Memory B cell (primary cell): ENCODE measurements at places on chromosomes 16 and 17.

DNA sequence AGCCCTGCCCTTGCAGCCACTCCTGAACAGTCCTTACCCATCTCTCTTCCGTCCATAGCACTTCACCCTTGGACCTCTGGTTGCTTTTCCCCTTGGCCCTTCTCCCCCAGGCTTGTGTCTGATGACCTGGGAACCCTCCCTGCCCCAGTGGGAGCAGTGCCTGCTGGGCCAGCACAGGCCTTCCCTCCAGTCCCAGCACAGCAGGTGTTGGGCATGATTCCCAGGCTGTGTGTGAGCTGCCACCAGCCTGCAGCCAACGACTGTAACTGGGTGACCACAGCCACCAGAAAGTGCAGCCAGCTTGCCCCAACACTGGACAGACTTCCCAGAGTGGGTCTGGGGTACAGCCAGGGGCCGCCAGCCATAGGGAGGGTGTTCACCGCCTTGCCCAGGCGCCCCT is 30.0 kb downstream of the CRAMP1 start:
- DNase-seq = no peak

DNA sequence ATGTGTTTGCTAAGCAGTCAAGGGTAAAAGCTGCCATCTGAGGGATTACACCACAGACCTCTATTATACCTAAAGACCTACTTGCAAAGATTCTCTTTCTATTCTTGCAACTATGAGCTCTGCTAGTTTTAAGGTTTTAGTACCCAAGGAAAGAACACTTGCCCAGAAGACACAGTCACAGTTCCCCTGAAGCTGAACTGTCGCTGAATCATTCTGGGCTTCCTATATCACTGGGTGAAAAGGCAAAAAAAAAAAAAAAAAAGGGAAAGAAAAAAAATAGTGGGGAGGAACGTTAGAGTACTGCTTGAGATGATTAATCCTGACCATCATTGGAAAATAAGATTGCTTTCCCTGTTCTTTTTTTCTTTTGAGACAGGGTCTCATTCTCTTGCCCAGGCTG is 37.9 kb downstream of the LYRM1 start:
- DNase-seq = no peak

DNA sequence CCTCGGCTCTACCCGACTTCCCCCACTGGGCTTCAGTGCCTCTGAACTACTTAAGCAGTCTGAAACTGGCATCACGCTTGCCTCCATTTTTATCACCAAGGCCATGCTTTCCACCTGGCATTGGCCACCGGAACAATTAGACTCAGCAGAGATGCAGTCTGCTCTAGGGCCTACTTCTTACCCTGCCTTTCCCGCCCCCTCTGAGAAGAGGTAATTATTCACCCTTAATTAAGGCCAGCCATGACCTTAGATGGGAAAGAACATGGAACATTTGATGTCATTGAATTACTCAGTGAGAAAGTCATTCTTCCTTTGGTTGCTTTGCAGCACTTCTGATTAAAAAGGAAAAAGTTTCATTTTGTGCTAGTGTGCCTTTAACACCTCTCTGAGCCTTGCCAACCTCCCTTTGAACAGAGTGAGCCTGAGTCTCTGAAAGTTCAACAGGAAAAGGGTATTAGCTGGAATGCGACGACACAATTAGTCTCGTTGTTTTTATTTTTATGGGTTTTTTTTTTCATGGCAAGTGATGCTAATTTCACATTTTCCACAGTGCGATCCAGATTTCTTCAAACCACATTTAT is 60.9 kb upstream of the TNRC6A start:
- no peak for DNase-seq

DNA sequence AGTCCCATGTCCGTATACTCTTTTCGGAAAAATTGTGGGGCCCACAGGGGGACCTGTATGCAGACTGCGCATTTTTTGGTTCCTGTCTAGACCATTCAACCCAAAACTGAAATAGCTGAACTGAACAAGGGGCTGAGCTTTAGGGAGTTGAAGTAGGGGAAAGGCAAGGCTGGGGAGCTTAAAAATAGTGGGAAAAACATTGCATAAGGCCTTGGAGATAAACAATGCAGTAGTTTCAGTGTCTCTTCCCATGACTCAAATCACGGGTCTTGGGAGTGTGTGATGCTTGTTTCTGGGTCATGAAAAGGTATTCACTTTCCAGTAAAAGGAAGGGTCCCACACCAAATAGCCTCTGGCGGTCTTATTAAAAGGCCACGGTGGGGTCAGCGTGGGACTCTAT is 402.8 kb upstream of the SALL1 start:
- no peak for DNase-seq

DNA sequence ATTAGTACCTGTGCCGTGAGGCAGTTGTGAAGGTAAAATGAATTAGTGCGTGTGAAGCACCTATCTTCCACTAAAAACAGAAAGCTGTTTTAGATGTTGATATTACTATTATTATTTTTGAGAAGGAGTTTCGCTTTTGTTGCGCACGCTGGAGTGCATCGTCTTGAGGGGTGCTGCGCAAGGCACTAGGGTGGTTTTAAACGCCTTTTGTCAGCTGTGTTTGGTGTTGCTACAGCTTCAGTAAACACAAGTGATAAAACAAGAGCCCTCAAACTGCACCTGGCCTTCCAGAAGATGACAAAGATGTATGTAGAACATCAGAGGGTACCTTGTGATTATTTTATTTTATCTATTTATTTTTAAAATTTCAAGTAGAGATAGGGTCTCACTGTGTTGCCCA is 38.2 kb downstream of the PLCG2 start:
- DNase-seq = peak; percentile 76

DNA sequence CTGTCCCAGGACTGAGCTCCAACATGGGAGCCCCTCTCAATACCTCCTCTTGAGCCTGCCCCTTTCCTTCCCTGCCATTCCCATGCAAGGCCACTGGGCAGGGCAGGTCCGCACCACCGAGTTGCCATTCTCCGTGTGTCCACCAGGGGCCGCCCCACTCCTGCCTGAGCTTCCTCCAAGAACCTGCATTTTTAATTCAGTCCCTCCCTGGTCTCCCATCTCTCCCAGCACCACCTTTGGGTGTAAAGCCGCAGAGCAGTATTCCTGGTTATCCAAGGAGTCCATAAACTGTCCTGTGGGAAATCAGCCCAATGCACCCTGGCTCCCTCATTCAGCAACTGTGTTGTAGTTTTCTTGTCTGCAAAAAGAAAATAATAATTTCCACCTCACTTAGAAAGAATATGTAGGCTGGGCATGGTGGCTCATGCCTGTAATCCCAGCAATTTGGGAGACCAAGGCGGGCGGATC is 15.9 kb upstream of the ANKRD40CL start:
- peak; percentile 76 for DNase-seq

DNA sequence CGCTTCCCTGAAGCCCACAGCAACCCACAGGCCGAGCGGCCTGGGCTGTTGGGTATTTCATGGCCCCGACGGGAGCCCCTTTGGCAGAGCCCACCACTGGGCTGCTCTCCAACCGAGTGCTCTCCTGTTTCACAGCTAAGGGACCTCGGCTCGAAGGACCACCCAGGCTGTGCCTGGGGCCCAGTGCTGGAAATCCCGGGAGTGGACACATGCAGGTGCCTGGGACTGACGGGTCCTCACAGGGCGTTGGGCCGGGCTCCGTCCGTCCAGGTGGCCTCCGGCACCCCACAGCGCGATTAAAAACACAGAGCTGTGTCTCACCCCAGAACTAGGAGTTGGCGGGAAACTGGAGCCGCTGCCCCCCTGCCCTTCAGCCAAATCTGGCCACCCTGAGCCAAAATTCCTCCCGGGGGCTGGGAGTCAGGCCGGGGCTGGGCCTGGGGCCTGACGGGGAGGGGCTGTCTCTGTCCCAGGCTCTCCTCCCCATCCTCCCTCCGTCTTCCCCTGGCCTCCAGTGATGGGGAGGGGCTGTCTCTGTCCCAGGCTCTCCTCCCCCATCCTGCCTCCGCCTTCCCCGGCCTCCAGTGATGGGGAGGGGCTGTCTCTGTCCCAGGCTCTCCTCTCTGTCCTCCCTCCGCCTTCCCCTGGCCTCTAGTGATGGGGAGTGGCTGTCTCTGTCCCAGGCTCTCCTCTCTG is 14.1 kb downstream of the UTS2R start:
- DNase-seq = no peak

DNA sequence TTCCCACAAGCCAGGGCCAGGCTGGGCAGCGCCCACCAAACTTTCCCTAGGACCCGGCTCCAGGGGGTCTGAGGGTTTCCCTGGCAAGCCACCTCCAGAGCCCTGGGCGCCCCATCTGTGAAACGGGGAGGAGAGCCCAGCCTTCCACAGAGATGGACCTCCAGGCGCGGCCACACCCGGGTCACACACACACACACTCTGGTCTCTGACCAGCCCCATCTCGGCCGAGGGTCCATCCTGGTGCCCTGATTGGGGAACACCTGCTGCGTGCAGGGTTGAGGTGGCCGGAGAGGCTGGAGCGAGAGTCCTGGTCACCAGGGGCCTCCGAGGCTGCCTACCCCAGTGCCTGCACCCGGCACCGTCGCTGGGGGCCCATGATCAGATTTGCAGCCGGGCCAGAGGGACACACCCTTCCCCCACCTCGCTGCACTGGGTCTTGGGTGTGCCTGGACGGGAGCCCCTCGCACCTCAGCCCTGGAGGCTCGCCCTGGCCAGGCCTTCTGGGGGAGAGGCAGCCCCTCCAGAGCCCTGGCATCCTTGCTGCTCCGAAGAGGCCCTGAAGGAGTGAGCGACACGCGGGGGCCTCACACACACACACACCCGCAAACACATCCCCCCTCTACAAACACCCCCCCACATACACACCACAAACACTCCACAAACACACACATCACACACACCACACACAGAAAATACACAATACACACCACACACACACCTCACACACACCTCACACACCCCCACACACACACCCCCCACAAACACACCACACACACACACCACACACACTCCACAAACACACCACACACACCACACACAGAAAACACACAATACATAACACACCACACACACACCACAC is 29.7 kb downstream of the SLC25A10 start:
- no peak for DNase-seq

DNA sequence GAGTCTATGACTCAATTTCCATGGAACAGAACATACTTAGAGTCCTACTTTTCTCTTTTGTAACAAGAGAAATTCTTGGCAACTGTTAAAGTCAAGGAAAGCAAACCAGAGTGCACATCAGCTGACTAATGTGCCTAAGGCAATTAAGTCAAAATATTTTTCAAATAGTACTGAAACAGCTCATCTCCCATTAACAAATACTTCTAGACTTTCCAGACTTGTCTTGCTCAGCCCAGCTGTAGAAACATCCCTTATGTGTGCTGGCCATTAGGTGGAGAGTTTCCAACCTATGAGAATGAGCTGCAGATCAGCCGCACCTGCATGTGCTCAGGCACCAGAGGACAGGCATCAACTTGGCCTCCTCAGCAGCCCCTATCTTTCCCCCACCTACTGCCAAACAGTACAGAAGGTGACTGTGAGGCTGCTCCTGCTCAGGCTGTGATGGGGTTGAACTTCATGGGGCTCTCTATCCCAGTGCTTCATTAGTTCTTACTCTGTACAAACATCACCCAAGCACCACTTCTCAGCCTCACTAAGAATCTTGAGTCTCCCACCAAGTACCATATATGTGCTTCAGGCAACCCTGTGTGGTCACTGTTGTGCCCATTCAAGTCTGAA is 32.2 kb downstream of the TEX2 start:
- no peak for DNase-seq

GRCh38 chr16:19400711-19401110 is 17.0 kb upstream of the TMC5 start:
- DNase-seq = no peak

DNA sequence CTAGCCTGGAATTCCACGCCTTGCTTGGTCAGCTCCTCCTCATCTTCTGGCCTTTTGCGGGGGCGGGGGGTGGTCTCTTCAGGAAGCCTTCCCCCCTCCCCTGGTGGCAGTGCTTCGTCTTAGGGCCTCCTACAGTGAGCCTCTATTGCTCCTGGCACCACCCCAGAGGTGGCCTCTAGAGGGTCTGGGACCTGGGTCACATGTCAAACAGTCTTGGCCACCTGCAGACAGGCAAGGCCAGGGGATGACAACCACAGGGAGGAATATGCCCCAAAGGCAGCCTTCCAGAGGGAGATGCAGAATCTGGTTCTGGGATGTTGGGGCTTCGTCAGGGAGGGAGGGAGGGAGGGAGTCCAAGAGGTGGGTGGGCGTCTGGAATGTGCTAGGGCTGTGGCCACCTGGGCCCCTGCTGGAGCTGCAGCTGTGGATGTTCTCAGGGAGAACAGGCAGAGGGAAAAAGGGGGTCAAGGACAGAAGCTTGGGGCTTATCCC is 50.6 kb downstream of the SMPD3 start:
- no peak for DNase-seq

DNA sequence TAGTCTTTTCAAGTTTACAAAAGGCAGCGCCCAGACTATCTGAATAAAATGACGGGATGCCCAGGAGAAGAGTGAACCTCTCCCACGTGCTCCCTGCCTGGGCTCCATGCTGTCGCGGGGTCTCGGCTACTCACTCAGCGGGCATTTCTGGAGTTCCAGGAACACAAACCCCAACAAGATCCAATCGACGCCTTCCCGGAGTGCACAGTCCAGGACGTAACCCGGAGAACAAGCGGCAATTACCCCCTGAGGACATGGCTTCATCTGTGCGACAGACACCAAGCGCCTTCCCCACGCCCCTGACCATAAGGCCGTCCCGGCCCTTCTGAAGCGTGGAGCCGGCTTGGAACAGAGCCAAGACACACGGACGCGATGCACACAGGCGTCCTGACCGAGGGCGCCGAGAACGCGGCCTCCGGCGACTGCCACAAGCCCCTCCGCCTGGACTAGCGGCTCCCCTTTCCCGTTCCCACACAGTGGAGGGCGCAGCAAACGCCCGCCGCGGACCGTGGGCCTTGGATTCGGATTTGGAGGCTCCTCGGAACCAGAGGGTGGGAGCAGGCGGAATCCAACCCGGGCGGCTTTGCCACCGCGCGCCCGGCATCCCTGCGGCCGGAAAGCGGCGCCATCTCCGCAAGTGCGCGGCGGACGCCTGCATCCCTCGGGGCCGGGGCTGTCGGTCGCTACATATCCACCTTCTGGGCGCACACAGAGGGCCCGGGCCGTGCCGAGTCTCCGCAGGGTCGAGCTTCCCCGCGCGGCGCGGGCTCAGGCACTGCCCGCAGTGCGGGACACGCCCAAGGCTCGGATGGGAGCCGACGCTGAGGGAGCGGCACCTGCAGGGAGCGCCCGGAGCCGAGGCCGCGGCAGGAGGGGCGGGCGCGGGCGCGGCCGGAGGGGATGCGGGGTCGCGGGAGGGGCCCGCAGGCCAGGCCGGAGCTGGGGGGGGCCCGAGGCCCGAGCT is 725 bp downstream of the ABCA3 start:
- peak; percentile 61 for DNase-seq

GRCh38 chr17:65430209-65430833 is 131.1 kb downstream of the AXIN2 start:
- no peak for DNase-seq
